ENCODE measurements at places on chromosomes 2 and 18.

DNA sequence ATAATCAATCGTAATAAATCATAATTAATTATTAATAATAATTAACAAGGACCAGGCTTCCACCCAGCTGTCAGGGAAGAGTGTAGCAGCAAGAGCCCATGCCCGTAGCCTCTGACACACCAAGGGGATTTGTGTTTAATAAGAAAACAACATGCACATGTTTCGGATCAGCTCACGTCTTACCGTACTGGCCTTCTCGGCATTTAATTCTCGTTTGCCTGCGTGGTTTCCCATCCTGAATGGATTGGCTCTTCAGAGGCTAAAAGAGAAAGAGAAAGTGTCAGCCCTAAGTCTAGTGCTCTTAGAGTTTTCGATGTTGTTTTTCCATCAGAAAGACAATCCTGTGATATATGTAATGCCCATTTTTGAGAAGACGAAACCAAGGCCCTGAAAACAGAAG, 27.6 kb downstream of the MBP start:
- H3K36me3 ChIP-seq = peaks cover 7% of the 10 kb centered on the region
- DNase-seq = no peak
- peak overlapping the region; percentile 70 for H3K4me3 ChIP-seq
- H3K4me1 ChIP-seq = peaks cover 89% of the 10 kb centered on the region
- H3K27me3 ChIP-seq = no peaks in the 10 kb centered on the region

DNA sequence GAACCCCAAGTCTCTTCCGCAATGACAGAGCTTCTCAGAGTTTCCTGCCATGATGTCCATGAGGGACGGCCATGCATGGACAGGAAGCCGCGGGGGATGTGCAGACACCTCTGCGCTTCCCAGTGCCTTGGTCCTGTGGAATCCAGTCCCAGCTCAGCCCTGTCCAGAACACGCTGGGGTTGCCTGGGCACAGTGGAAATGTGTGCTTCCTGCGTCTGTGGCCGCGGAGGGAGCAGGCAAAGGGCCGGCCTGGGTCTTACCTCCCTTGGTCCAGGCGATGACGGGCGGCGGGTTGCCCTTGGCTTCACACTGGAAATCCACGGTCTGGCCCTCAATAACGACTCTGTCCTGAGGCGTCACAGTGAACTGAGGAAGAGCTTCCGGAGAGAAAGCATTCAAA, 79.6 kb downstream of the PXDN start:
- no peaks in the 10 kb centered on the region for H3K4me1 ChIP-seq
- no peaks in the 10 kb centered on the region for H3K36me3 ChIP-seq
- DNase-seq = no peak
- H3K27ac ChIP-seq = no peak overlapping the region

GRCh38 chr18:22465859-22466457, 48.2 kb upstream of the CTAGE1 start:
- no peak for DNase-seq
- peak overlapping the region; percentile 67 for H3K27ac ChIP-seq
- no peaks in the 10 kb centered on the region for H3K36me3 ChIP-seq
- H3K4me1 ChIP-seq = no peaks in the 10 kb centered on the region

GRCh38 chr2:18578033-18578432, 11.3 kb downstream of the NT5C1B start:
- H3K4me3 ChIP-seq = no peak overlapping the region
- peaks cover 53% of the 10 kb centered on the region for H3K36me3 ChIP-seq
- DNase-seq = no peak
- H3K27me3 ChIP-seq = no peaks in the 10 kb centered on the region
- H3K27ac ChIP-seq = no peak overlapping the region

DNA sequence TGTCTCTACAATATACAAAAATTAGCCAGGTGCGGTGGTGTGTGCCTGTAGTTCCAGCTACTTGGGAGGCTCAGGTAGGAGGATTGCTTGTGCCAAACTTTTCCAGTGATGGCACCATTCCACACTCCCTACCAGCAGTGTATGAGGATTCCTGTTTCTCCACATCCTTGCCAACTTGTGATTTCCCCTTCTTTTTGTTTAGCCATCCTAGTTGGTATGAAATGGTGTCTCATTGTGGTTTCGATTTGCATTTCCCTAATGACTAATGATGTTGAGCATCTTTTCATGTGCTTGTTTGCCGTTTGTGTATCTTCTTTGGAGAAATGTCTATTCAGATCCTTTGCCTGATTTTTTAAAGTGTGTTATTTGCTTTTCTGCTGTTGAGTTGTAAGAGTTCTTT, 41.0 kb downstream of the EPB41L5 start:
- no peaks in the 10 kb centered on the region for H3K27me3 ChIP-seq
- no peak overlapping the region for H3K4me3 ChIP-seq
- no peak for DNase-seq
- H3K27ac ChIP-seq = no peak overlapping the region
- H3K4me1 ChIP-seq = no peaks in the 10 kb centered on the region

- no peak for DNase-seq
These were observed 621.2 kb downstream of the MBD2 start for GRCh38 chr18:53603276-53603675.

- no peak overlapping the region for H3K4me3 ChIP-seq
- no peaks in the 10 kb centered on the region for H3K36me3 ChIP-seq
- no peaks in the 10 kb centered on the region for H3K4me1 ChIP-seq
These were observed 1249.0 kb upstream of the FAM98A start for GRCh38 chr2:34848132-34848531.

DNA sequence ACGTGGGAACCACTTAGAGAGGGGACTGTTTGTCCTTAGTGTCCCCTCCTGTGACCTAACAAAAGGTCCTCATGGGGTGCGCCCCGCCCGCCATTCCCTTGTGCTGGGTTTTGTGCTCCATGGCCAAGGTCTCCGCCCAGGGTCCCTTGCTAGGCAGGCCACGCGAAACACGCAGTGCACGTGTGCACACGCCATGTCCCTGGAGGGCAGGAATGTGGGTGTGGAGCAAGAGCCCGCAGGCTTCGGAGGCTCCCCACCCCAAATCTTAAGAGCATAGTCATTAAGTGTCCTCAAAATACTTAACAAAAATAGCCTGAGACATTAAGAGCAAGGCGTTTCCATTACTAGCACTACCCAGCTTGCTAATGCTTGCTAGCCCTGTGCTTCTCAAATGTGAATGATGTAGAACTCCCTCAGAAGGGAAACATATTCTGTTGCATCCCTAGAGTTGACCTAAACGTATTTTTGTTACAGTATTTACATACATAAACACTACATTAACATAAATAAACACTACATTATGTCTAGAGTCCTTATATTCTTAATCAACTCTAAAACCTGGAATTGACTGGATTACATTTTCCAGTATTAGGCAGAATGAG, 117.6 kb upstream of the APCDD1 start:
- no peak overlapping the region for H3K4me3 ChIP-seq
- no peaks in the 10 kb centered on the region for H3K4me1 ChIP-seq
- no peak for DNase-seq
- H3K27ac ChIP-seq = no peak overlapping the region
- no peaks in the 10 kb centered on the region for H3K36me3 ChIP-seq

- DNase-seq = no peak
- H3K4me3 ChIP-seq = no peak overlapping the region
- H3K27me3 ChIP-seq = no peaks in the 10 kb centered on the region
- no peak overlapping the region for H3K27ac ChIP-seq
These were observed 7.8 kb upstream of the GAL3ST2 start for GRCh38 chr2:241768850-241769249.

DNA sequence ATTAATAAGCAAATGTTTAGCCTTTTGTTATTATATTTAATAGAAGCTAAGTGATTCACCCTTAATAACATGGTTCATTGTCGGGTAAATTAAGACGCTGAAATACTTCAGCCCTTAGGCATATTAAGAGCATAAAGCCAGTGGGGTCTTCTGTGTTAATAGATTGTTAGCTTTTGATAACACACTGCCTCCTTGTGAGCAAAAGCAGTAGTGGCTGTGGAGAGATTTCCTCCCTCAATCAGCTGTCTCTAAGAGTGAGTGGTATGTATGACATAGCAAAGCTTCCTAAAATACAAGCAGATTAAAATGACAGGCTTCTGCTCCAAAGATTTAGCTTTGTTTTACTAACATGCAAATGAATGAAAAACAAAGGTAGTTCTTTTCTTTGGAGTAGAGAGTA, 143.7 kb upstream of the SYT4 start:
- no peaks in the 10 kb centered on the region for H3K36me3 ChIP-seq
- no peaks in the 10 kb centered on the region for H3K4me1 ChIP-seq
- H3K4me3 ChIP-seq = no peak overlapping the region
- H3K27ac ChIP-seq = no peak overlapping the region
- H3K27me3 ChIP-seq = no peaks in the 10 kb centered on the region
- no peak for DNase-seq

- H3K36me3 ChIP-seq = peaks cover 70% of the 10 kb centered on the region
- no peak overlapping the region for H3K4me3 ChIP-seq
- H3K27ac ChIP-seq = no peak overlapping the region
- H3K4me1 ChIP-seq = peaks cover 14% of the 10 kb centered on the region
- DNase-seq = no peak
- H3K27me3 ChIP-seq = no peaks in the 10 kb centered on the region
These were observed 120.3 kb upstream of the NFATC1 start for GRCh38 chr18:79275461-79275860.

DNA sequence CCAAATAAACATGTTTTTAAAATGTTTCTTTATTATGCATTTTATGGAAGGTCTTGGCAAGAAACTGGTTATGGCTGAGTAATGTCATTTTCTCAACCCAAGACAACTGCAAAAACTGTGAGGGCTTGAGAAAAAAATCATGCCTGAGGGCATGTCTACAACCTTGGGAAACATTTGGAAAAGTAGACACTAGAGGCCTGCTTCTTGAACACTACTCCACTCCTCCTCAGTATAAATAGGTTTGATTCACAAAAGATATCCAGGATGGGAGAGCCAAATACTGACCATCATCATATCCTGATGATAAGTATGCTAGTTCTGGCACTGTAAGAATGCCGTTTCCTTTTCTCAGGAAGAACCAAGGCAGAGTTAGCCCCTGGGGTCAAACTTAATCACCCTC, 71.1 kb downstream of the OSR1 start:
- H3K36me3 ChIP-seq = peaks cover 13% of the 10 kb centered on the region
- no peak overlapping the region for H3K27ac ChIP-seq
- DNase-seq = no peak
- H3K27me3 ChIP-seq = peaks cover 6% of the 10 kb centered on the region
- no peak overlapping the region for H3K4me3 ChIP-seq
- no peaks in the 10 kb centered on the region for H3K4me1 ChIP-seq

DNA sequence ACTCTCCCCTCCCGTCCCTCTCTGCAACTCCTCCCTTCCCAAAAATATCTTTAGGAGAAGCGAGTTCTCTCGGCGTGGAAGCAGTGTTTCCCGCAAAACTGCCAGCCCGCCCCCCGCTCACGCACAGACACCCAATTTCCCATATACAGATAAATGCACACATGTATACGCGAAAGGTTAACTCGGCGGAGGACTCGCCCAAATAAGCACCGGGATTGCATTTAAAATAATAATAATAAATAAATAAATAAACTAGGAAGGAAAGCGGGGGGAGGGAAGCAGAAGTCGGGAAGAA, 70.0 kb upstream of the PSMD14 start:
- DNase-seq = no peak
- peaks cover 1% of the 10 kb centered on the region for H3K27me3 ChIP-seq
- peak overlapping the region; percentile 92 for H3K27ac ChIP-seq
- peaks cover 8% of the 10 kb centered on the region for H3K4me1 ChIP-seq
- H3K4me3 ChIP-seq = peak overlapping the region; percentile 95

- no peak overlapping the region for H3K27ac ChIP-seq
- peaks cover 52% of the 10 kb centered on the region for H3K4me1 ChIP-seq
- peak; percentile 2 for DNase-seq
- H3K4me3 ChIP-seq = no peak overlapping the region
These were observed 23.6 kb downstream of the ALPK2 start for GRCh38 chr18:58605027-58606020.

DNA sequence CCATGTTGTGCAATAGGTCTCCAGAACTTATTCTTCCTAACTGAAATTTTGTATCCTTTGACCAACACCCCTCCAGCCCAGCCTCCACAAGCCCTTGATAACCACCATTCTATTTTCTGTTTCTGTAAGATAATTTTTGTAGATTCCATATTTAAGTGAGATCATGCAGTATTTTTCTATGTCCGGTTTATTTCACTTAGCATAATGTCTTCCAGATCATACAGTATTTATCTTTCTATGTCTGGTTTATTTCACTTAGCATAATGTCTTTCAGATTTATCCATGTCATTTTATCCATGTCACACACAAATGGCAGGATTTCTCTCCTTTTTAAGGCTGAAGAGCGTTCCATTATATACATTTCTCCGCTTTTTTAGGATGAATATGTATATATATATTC, 24.4 kb upstream of the ONECUT2 start:
- no peak overlapping the region for H3K27ac ChIP-seq
- DNase-seq = no peak
- no peaks in the 10 kb centered on the region for H3K4me1 ChIP-seq

DNA sequence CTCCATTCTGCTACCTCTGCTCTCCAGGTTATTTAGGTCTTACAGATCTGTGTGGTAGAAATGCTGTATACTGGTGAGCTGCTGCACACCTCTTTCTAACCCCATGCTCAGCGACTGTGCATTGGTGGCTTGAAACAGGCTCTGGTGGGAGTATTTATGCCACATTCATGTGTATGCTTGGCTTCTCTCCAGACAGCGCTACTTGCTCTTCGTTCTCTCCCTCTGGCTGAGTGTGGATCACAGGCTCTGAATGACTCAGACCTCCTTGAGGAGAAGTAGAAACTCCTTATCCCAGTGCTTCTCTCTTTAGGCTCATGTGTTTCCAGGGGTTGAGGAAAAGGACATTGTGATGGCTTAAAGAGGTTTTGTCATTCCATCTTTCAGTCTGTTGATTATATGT, 54.9 kb downstream of the FHOD3 start:
- DNase-seq = no peak
- no peak overlapping the region for H3K27ac ChIP-seq
- H3K36me3 ChIP-seq = no peaks in the 10 kb centered on the region
- H3K27me3 ChIP-seq = peaks cover 39% of the 10 kb centered on the region
- no peaks in the 10 kb centered on the region for H3K4me1 ChIP-seq
- H3K4me3 ChIP-seq = no peak overlapping the region

DNA sequence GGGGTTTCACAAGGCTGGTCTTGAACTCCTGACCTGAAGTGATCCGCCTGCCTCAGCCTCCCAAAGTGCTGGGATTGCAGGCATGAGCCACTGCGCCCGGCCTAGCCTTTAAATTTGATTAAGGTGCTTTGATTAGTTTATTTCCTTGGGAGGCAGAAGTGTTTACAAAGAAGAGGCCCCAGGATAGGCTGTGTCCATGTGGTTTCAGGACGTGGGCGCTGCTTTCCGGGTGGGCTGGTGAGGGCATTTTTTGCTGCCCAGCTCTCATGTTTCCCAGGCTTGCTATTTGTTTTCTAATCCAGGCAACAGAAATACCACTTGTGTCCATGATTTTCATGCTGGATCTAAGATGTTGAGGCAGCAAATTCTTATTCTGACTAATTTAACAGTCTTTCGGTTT, 124.2 kb downstream of the SH3RF3 start:
- no peaks in the 10 kb centered on the region for H3K36me3 ChIP-seq
- H3K27ac ChIP-seq = no peak overlapping the region
- no peak overlapping the region for H3K4me3 ChIP-seq
- H3K4me1 ChIP-seq = peaks cover 40% of the 10 kb centered on the region
- no peak for DNase-seq

- H3K4me3 ChIP-seq = no peak overlapping the region
- H3K27me3 ChIP-seq = peaks cover 11% of the 10 kb centered on the region
- H3K36me3 ChIP-seq = no peaks in the 10 kb centered on the region
- no peak for DNase-seq
- no peak overlapping the region for H3K27ac ChIP-seq
These were observed 36.6 kb downstream of the ZDBF2 start for GRCh38 chr2:206311026-206311425.

GRCh38 chr2:201257381-201257955, 2.9 kb upstream of the CASP8 start:
- peaks cover 39% of the 10 kb centered on the region for H3K4me1 ChIP-seq
- H3K36me3 ChIP-seq = peaks cover 5% of the 10 kb centered on the region
- H3K4me3 ChIP-seq = peak overlapping the region; percentile 86
- peak; percentile 74 for DNase-seq
- peak overlapping the region; percentile 97 for H3K27ac ChIP-seq
